ENCODE measurements at places on chromosomes 4 and X.

DNA sequence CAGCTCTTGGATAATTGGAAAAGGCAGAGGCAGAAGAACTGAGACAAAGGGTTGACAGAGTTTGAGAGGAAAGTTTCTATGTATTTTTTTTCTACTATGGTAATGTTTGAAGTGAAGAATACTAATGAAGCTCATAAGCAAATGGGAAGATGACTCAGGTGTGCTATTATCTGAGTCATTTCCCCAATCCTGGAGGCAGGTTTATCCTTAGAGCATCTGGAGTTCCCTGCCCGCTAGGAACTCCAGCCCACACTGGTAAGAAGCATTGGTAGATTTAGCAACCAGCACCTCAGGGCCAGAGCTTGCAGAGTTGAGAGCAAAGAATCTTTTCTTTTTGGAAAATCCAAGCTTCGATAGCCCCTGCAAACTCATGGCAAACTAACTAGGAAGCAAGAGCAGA is 55.2 kb downstream of the DOCK11 start:
- DNase-seq: no peak

GRCh38 chr4:7351014-7351413 is 83.7 kb downstream of the PSAPL1 start:
- no peak for DNase-seq

DNA sequence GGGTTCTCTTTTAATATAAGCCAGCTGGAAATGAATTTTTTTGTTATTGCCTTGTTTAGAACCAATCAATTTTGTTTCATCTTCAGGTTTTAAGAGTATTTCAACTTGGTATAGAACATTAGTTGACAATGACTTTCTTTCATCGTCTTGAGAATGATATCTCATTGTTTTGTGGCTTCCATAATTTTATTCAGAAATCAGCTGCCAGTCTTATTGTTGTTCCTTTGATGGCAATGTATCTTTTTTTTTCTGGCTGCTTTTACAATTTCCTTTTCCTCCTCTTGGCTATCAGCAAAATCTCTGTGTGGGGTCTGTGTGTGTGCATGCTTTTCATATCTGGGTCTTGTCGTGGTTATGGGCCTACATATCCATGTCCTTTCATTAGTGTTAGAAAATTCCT is 1536.4 kb upstream of the TENM3 start:
- no peak for DNase-seq

DNA sequence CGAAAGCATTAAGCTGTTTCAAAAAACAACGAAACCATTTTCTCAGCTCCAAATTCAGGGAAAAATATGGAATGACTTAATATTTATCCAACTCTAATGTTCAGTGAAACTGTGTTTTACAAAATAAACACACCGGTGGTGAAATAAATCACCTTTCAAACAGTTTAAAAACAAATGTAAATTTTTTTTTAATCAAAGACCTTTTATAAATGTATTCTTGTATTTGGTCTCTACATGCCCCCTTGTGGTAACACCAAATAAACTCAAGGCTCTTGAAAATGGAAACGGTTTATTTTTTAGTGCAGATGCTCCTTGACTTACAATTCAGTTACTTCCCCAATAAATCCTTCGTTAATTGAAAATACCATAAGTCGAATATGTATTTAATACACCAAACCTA is 45.8 kb upstream of the ITM2A start:
- DNase-seq: peak; percentile 1

DNA sequence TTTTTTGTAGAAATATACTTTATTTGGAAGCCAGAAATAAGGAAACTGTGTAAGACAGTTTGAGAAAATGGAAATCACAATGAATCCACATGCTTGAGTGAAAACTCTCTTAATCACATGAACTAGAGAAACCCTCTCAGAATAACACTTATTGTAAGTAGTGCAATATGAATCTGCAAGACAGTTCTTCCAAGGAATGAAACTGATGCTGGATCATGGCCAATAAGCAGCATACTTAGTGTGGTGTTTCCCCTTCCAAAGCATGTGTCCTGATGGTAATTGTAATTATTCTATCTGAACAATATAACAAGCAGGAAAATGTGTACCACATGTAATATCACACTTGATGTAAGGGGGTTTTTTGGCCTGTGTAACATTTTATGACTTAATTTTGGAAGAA is 1870.5 kb upstream of the TENM3 start:
- DNase-seq: no peak

DNA sequence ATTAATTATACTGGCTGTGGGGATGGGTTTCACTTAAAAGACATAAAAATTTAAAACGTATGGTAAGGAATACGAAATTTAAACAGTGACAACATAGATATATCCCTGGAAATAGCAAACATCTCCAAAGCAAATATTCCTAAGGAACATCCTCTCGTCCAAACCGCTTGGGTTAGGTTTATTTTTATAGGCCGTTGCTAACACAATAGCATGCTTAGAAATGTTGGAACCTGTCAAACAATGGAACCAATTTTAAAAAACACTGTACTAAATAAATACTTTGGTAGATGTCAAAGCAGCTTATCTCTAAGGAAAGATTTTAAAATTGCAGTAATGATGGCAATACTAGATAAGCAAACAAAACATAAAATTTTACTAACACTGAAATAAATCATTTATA is 45.4 kb downstream of the SEC24D start:
- DNase-seq: no peak

GRCh38 chr4:6776920-6777635 is 5.4 kb upstream of the KIAA0232 start:
- no peak for DNase-seq

GRCh38 chrX:128818690-128819089 is 704.6 kb downstream of the SMARCA1 start:
- DNase-seq: no peak

- DNase-seq: peak; percentile 4
These were observed 32.7 kb upstream of the MAGED1 start for GRCh38 chrX:51860679-51861078.

DNA sequence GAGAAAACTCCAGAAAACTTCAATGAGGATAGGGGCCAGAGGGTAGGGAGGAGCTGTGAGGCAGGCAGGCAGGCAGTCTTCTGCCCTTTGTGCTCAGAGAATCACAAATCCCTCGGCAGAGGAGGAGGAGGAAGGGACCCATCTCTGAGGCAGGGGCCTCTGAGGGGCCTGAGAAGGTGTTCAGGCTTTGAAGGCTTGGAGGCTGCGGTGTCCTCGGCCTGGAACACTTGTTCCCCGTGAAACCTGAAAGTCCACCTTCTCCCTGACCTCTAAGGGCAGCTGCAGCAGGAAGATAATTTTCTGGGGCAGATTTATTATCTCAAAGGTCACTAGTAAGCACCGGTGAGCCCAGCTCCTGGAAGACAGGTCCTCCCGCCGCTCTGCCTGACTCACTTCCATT is 200.3 kb upstream of the BCOR start:
- no peak for DNase-seq

DNA sequence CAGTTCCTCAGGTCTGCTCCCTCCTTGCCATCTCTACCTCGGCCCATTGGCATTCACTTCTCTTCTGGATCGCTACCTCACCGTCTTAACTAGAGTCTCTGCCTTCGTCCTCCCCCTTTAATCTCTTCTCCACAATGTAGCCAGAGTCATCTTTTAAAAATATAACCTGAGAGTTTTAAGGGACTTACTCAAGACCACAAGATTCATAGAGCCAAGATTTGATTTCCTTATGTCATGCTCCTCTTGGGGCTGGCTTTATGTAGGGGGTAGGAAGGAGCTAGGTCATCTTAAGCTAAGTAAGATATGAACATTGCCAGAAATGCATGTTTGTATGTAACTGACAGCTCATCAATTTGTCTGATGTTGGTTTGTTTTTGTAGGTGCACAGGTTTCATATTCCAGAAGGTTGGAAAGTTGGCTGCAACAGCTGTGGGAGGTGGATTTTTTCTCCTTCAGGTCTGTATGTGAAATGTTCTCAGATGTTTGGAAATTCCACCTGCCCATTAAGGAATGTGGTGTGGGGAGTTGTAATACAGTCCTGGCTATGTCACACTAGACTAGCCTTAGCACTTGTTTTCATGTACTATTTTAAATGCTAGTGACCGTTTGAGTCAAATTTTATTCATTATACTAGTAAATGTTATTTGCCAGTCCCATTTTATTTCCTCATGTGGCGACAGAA is 19.6 kb downstream of the FUNDC2 start:
- no peak for DNase-seq

- DNase-seq: no peak
These were observed 102.6 kb downstream of the LHFPL1 start for GRCh38 chrX:112577146-112577545.

GRCh38 chr4:123478859-123479345 is 82.3 kb downstream of the SPRY1 start:
- DNase-seq: no peak

- DNase-seq: no peak
These were observed 23.2 kb downstream of the VEGFC start for GRCh38 chr4:176769514-176769913.

- no peak for DNase-seq
These were observed 92.2 kb upstream of the SPRY1 start for GRCh38 chr4:123304151-123304964.

DNA sequence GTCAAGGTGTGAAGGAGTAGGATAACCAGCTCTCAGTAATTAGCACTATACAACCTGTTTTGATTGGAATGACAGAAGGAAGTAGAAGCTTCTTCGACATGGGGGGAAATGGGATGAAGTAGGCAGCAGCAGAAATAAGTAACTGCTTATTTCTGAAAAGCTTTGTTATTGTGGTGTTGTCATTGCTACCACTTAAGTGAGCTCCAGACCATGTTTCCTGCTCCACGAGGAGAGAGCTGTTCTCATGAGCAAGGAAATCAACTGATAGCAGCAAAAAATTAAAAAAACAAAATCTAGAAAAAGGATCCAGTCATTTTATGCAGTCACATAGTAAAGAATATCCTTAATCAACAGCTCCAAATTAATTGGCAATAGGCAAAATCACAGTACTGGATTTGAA is 106.1 kb upstream of the TLL1 start:
- DNase-seq: no peak

- DNase-seq: no peak
These were observed 607.3 kb upstream of the AADAT start for GRCh38 chr4:170697045-170697444.

DNA sequence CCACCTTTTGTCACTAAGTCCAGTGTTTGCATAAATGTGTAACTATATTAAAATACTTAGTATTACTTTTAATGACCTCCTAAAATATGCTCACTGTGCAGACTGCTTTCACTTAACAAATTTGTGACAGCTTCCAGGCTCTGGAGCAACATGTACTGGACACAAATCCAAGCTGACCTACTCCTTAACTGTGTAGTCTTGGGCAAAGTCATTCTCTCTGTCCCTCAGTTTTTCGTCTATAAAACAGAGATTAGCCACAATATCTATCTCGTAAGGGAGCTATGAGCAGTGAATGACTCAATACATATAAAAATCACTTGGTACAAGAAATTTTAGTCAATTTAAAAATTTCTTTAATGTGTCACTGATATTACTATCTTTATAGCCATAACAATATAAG is 20.4 kb upstream of the RAB40A start:
- no peak for DNase-seq

DNA sequence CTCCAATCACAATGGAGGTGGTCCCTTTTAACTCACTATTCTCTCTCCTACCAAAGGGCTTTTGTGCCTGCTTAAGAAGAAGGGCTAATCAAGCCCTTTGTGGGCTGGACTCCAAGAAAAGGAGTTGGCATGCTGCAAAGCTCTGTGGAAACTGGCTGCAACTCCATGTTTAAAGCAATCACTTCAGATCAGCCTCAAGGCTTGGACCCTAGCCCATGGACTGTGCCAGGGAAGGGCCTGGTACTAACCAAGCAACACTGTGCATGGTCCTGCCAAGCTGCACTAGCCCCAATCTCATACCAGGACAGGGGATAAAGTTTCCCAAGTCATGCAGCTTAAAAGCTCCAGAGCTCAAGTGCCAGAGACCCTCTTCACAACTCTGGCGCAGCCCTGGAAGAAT is 86.7 kb downstream of the ATP8A1 start:
- DNase-seq: no peak

DNA sequence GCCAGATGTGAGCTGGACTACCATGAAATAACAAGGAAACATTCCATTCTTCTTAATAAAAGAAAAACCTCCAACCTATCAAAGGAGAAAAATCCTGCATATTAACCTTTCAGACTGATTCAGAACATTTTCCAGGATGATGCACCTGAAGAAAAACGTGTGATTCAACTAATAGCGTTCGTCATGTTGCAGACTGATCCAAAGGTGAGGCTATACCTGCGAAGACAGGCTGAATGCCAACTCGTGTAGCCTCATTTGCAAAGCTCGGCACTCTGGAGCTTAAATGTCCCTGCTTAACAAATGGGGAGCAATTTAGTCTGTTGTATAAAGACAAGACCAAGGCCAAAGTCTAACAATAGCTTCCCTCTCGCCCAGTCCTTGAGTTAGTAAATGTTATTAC is 172.0 kb upstream of the NOCT start:
- no peak for DNase-seq

DNA sequence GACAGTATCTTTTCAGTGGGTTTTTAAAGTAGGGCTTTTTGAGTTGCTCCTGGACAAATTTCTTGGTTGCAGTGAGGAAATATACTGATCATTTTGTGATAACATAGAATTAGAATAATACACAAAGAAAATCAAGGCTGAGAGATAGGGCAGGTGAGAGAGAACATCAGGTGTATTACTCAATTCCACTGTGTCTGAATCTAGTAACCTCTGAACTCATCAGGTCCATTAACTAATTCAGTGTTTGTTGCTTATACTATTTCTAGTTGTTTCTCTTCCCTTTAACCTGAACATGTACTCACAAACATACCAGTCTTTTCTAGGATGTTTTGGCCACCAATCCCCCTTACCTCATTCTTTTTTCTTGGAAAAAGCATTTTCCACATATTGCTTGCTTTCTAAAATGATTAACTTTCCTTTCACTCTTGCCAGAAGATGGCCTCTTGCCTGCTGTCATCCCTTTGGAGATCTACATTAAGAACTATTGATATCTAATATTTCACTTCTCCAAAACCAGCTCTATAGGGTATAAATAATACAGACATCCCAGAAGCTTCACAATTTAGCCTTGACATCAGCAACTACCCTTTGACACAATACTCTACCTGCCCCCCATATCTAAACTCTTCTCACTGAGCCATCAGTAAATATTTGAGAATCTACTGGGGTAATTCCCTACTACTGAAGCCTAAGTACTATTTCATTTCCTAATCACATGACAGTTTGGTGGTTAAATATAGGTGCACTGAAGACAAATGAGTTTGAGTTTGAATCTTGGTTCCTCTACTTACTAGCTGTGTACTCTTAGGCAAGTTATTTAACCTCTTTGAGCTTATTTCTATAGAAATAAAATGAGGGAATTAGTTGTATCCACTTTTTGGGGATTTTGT is 470.8 kb upstream of the IGFBP7 start:
- DNase-seq: no peak

DNA sequence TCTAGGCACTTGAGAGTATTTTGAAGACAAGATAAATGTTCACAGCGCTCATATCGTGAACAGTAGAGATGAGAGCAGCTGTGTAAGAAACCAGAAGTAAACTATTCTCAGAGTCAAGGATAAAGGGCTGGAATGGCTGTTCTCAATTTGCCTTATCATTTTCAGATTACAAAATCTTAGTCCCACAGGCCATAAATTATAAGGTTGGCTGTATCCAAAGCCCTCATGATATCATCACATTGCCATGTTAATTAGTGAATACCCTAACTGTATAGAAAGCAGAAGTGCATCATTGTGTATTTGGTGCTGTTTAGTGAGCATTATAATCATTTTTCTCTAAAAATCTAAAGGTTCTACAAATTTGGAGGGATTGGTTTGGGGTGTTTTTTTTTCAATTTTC is 168.9 kb upstream of the EDNRA start:
- no peak for DNase-seq
